ENCODE measurements at places on chromosomes 1 and 21. TPM values are rescaled to one million over a fixed set of nuclear protein-coding genes. Genes with fewer than 3 reads are reported as not detected.

The WNT2B gene
- polyA plus RNA-seq: 3.7 TPM

The ALX3 gene
- polyA plus RNA-seq: 0.36 TPM

GRCh38 chr1:168637350-168637991 lies 61.1 kb downstream of the XCL1 start:
- peak; percentile 49 for DNase-seq

- DNase-seq: no peak
These were observed 44.3 kb downstream of the SCCPDH start for GRCh38 chr1:246768403-246769020.

- no peak for DNase-seq
These were observed 38.9 kb downstream of the MORN1 start for GRCh38 chr1:2352341-2352896.

DNA sequence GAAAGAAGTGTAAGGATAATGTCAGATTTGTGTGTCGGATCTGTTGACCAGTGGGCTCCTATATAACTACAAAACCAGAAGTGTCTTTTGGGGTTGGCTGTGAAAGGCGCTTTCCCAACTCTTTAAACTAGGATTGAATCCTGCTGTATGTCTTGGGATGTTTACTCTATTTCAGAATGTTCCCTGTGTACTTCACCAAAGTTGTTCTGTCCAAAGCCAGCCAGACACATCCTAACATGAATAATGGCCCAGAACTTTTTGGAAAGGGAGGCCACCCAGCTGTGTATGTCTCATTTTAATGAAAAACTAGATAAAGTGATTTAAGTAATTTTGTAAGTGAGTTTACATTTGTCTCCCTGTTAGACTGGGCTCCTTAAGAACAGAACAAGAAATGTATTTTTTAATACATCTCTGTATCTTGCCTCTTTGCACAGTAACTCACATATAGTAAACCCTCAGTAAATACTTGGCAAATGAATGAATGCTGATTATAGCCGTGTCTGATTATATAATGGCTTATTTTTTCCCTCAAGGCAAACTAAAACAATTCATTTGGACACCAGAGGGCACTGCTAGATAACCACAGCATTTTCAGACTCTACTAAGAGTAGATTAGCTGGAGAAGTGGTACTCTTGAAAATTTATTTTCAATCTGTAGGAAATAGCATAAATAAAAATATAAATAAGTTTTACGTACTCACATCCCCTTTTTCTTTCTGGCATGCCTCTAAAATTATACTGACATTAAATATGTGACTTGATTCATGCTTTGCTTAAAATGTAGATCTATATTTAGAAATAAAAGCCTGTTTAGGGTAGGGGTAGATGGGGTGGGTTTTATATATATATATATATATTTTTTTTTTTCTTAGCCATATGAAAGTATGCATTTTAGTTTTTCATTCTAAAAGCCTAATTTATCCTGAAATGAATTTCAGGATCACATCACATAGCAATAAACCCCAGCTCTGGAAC lies 23.8 kb downstream of the TSEN15 start:
- peak; percentile 66 for DNase-seq

The GPR37L1 gene
- 0.47 TPM for polyA plus RNA-seq

The DMRTA2 gene
- not detected for polyA plus RNA-seq

GRCh38 chr21:28790335-28790734 lies 202.3 kb downstream of the LTN1 start:
- DNase-seq: no peak

The FCGR3A gene
- 0.80 TPM for polyA plus RNA-seq

DNA sequence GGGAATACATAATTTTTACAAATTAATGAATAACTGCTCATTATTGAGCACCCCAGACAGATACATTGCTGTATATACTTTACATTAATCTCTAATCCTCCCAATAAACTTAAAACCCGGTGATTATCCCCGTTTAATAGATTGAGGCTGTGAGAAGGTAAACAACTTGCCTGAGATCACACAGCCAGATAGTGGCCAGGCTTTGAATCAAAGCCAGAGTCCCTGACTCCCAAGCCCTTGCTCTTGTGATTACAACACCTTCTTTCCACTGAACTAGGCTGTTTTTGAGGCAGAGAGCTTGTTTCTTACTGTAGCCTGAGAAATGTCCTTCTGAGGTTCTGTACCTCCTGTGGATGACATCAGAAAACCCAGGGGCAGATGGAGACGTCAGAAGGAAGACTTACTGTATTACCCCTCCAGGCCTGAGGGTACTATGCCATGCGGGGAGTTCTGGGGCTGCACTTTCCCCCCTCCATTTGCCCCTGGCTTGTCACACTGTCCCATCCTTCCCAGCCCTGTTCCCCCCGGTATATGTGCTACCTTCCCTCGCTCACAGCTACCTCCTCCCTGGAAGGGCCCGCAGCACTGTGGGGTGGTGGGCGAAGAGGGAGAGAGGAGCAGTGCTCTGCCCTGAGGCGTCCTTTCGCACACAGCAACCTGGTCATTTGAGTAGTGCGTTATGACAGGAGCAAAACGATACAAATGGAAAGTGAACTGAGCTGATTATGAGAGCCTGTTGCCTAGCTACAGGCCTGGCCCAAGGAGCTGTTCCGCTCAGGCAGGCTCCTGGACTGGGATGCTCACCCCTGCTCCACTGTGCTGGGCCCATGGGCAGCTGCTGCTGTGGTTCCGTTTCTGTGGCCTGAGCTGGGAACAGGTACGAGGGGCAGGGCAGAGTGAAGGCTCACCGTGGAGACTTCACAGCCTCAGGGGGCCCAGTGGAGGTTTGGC lies 4.6 kb downstream of the KCNC4 start:
- DNase-seq: peak; percentile 43

The DR1 gene
- 22.7 TPM for polyA plus RNA-seq

The RGS5 gene
- polyA plus RNA-seq: 4.4 TPM

- no peak for DNase-seq
These were observed 105.6 kb downstream of the NTPCR start for GRCh38 chr1:233055879-233056641.

DNA sequence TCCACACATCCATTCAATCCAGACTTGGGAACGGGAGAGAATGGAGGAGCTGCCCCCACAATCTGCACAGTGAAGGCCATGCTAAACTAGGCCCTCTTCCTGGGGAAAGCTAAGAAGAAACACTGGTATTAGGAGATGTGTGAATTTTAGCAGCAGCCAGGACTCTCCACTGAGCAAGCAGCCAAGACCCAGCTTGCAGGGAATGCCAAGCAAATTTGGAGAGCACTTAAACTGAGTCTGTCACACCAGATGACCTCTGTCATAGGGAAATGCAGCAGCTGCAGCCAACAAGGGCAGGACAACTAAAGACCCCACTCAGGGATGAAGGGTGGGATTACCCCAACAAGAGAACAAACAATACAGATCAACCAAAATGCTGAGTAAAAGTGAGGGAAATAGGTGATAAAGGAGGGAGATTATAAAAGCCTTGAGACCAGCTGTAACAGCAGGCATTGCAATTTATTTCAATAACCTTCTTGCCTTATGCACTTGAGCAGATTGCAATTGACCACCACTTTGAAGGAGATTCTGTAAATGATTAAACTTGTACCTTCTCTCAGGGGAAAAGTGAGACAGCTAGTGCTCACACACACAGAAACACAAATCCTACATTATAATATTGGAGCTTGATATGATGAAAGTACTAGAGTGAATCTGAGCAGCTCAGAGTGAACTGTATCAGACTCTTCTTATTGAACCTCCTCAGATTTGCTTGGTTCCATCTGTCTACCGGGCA lies 2.5 kb upstream of the CLCA1 start:
- DNase-seq: no peak

DNA sequence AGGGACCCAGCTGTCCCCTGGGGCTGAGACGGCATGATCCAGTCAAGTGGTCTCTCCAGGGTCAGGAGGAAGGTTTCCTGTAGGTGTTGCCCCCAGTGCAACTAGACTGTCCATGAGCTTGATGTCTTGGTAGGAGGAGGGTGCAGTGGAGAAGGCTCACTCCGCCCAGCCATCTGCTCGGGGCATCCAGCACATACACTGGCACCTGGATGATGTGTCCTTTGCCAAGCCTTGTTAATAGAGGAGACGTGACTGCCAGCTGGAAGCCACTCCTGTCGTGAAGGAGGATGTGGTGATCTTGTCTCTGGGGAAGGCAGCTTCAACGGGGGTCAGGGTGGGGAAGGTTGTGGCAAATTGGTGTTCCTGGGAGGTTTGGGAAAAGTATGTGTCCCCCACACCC lies 6.2 kb downstream of the DISP3 start:
- DNase-seq: no peak

The GRIK3 gene
- polyA plus RNA-seq: not detected

GRCh38 chr1:237961754-237962153 lies 71.0 kb upstream of the ZP4 start:
- DNase-seq: no peak

The ELAPOR1 gene
- 1.8 TPM for polyA plus RNA-seq

The TMIGD3 gene
- polyA plus RNA-seq: 5.2 TPM

- no peak for DNase-seq
These were observed 46.6 kb downstream of the FGGY start for GRCh38 chr1:59343576-59343840.

DNA sequence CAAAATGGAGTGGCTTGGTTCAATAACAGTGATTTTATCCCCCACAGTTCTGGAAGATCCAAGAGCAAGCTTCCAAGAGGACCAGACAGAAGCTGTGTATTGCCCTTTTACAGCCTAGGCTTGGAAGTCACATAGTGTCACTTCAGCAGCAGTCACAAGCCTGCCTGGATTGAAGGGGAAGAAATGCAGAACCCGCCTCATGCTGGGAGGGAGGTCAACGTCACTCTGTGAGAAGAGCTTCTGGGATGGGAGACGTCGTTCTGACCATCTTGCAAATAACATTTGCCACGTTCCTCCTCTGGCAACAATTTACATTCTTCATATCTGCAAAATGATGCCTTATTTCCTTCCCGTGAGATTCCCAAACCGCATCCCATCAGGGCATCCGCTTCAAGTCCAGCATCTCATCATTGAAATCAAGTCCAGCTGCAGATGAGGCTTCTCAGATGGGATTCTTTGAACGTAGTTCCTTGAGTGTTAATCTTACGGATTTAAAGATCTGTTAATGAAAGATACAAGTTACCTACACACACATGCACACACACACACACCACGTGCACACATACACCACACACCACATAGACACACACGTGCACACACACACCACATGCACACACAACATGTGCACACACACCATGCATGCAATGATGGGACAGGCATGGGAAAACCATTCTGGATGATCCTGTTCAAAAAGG lies 23.9 kb upstream of the KIF1B start:
- DNase-seq: no peak

The SEC16B gene
- polyA plus RNA-seq: 9.1 TPM
